ENCODE measurements at places on chromosomes 5 and 9. TPM values are rescaled to one million over a fixed set of nuclear protein-coding genes. Genes with fewer than 3 reads are reported as not detected.

DNA sequence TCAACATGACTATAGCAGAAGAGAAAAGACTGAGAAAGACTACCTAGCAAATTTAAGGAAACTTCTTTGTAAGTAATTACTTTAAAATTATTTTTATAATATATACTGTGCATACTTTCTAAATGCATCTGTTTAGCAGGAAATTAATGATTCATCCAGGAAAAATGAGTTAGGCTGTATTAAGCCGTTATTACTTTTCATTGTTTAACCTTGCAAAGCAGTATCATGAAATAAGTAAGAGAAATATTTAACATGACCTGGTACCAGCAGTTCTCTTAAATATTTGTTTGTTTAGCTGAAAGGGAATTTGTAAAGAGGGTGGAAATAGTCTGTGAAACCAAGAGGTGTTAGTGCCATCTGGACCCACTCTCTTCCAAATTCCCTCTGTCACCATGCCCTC, 175.0 kb downstream of the GNAQ start:
- DNase-seq: no peak

- DNase-seq: no peak
Measured at GRCh38 chr5:94524841-94525697, 93.3 kb downstream of the KIAA0825 start.

DNA sequence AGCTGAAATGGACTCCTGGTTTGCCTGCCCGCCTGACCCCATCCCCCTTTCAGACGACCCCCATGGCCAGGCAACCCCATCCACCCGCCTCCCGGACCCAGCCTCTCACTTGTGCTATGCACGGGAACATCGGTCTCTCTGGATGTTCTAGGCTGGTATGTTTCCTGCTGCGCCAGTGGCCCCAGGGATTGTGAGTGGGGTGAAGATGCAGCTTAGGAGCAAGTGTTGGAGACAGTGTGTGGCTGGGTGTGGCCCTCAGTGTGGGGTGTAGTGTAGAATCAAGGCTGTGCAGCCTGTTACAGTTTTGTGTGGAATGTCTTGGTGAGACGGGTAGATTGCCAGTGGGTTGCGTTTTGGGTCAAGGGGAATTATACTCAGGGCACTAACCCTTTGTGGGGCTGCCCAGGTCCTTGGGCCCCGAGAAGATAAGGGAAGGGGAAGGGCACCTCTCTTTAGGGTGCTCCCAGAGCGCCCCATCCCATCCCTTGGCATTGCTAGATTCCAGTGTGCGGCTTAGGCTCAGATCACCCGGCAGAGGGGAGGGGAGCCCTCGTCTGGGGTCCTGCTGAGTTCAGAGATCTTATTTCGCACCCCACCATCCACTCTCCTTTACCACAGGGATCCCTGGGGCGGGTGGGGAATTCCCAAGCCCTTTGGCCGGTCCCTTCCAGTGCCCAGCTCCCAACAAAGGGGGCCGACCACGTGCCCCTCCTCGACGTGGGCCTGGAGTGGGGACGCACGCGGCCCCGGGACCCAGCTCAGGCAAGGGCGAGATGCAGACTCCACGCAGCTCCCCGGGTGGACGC, 4.6 kb downstream of the IER5L start:
- DNase-seq: no peak

- DNase-seq: no peak
Measured at GRCh38 chr5:107104040-107104995, 566.4 kb downstream of the EFNA5 start.

GRCh38 chr5:172496671-172497371, 42.5 kb upstream of the SH3PXD2B start:
- peak; percentile 82 for DNase-seq

GRCh38 chr5:78504704-78505677, 143.6 kb downstream of the LHFPL2 start:
- DNase-seq: peak; percentile 91

- DNase-seq: no peak
Measured at GRCh38 chr5:169225830-169226356, 75.0 kb downstream of the SLIT3 start.

DNA sequence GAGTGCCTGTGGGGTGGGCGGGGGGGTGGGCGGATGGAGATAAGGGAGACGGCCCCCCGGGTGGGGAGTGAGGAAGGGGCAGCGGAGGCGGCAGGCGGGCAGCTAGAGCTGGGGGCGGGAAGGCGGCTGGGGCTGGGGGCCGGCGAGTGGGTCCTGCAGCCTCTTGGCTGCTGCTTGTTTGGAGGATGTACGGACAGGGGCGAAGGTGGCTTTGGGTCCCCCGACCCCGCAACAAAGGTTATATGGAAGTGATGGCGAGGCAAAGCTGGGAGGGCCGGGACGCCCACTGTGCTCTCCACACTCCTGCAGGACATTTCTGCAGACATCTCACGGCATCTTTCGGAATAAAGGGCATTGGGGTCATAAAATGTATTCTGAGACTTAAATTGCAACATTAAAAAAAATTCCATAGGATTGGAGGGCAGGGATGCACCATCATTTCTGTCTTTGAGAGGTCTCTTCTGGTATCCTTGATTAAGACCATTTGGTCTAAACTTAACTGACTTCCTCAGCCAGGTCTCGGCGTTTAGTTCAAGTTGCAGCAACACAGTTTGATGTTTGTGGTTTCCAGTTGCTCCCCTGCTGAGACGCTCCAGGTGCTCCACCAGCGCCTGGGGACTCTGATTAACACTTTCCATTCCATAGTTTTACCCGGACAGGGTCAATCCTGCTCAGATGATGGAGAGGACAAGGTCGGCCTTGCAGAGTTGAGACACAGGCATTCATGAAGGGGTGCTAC, 101.6 kb upstream of the SSBP2 start:
- peak; percentile 47 for DNase-seq

DNA sequence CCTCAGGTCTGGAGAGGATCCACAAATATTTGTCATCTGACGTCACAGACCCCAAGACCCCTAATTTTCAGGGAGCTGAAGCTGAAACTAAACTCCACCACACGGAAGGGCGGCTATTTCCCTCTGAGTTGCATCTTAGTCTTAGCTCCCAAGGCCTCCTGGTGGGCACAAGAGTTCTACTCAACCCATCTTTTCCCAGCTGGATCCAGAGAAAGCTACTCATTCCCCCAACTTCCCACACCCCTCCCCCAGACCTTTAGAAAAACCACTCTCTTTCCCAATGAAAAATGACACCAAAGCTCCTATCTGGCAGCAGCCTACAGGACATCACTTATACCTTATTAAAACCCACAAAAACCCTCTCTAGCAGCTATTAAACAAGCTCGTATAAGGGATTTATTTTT, 67.1 kb upstream of the SLC1A1 start:
- DNase-seq: no peak

- DNase-seq: peak; percentile 58
Measured at GRCh38 chr5:60993875-60994571, 49.0 kb downstream of the NDUFAF2 start.

DNA sequence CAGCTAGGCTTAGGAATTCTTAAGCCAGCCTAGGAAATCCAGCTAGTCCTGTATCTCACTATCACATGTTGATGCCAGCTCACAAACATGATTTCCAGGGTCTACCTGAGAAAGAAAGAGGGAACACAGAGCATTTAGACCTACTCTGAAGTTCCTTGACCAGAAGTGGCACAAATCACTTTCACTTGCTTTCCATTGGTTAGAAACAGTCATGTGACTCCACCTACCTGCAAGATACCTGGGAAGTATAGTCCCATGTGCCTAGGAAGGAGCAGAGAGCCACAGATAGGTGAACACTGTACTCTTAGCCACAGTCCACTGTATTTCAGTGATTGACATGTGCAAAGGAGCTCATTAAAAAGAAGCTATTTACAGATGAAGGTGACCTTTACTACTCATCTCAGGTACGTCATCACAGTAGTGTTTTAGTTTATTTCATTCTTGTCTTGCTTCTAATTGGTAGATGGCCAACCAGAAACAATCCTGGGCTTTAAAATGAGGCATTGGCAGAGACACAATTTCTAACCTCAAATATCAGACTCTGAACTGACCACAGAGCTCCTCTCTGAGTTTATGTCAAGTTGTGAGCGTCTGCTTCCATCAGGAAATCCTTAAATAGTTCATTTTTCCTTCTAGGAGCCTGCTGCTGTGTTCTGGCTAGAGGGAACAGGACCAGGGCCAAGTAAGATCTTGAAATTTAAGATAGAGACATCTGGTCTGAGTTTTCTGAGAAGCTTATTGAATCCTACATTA, 340.7 kb downstream of the TLE4 start:
- no peak for DNase-seq

GRCh38 chr9:127344368-127345000, 52.5 kb upstream of the SLC2A8 start:
- DNase-seq: no peak

DNA sequence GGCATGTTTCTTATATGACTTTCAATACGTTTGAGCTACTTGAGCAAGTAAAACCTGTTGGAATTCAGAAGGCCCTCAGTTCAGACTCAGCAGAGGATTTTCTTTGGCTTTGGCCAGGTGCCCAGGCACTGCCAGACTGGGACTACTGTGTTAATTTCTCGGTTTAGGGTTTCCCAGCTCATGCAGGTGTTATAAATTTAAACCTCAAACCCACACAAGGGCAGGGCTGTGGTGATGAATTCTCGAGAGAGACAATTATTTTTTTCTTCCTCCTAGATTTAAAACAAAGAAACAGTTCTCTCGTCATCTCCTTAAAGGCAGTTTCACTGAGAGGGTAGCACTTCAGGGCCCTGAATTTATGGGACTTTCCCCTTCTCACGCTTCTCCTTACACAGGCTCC, 406.0 kb upstream of the PIK3R1 start:
- no peak for DNase-seq

DNA sequence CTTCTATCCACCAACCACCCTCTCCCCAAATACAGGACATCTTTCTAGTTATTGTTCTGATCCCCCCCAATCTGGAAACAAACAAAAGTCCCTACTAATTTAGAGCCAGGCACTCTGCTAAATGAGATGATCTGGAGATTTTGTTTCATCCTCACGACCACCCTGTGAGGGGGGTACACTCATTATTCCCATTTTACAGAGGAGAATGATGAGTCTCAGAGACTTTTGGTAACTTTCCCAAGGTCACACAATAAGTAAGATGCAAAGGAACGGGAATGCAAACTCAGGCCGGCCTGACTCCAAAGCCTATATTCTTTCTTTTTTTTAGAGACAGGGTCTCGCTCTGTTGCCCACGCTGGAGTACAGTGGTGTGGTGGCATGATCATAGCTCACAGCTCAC, 9.4 kb downstream of the PDGFRB start:
- no peak for DNase-seq

DNA sequence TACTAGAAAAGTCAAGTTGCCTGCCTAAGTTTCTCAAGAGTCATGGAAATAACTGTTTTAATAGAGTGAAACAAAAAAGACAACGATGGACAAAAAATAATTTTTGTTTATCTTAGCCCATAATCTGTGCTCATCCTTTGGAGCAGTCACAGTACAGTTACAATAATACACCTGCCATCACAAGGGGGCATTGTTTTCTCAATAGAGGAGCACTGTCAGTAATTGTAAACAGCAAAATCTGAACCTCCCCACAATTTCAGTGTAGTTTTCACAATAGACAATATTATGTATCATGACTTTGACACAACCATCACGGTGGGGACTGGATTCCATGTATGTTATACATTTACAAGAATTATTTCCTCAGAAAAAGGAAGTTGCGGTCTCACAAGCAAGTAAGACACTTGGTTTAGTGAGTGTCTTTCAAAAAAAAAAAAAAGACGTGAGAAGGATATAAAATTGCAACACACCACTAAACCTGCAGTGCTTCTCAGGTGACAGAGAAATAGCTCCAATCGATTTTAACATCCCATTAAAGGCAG, 586.3 kb downstream of the PTPRD start:
- DNase-seq: no peak

The CXXC5 gene
- 67.3 TPM for total RNA-seq

The CFAP77 gene
- 2.0 TPM for total RNA-seq

The FAM78A gene
- total RNA-seq: 55.7 TPM

The HTR1A gene
- total RNA-seq: not detected

The OLFM1 gene
- 11.9 TPM for total RNA-seq

Data from Right ventricle myocardium superior (tissue), 1 donor.